ENCODE measurements at places on chromosomes 6 and 20.

- peaks cover 9% of the 10 kb centered on the region for H3K27me3 ChIP-seq
- H3K36me3 ChIP-seq, result no peaks in the 10 kb centered on the region
- no peak for DNase-seq
Measured at GRCh38 chr6:105875974-105876640, 210.0 kb upstream of the PRDM1 start.

DNA sequence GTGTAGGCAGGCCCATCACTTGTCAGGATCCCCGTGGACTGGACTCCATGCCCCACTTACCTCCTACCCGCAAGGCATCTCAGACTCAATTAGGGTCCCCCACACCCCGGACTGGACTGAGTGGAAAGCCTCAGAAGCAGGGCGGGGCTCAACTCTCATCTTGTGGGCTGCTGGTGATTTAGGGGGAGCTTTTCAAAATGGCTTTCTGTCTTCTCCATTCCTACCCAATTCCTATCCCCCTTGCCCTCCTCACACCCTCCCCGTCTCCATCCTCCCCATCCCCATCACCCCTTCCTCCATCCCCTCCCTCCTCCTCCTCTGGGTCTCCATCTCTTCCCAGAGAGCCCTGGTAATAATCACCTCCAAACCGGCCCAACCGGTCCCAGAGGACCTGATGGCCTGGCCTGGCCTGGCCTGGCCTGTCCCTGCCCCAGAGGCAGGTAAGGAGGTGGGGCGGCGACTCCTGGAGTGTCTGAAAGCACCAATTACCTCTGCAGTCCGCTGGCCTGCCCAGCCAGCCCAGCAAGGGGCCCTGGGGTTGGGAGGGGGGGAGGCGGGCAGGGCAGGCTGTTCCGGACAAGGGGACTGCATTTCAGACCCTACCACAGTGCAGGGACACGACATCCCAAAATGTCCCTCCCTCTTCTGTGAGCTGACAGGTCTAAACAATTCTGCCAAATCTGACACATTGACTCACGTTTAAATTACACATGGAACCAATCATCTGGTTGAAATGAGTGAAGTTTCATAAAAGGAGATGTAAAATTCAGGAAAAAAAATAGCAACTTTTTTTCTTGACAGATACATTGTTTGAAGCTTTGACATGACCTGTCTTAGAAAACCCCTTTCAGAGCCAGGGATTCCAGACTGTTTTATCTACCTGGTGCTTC is 24.8 kb downstream of the MAFB start:
- H3K27ac ChIP-seq, result no peak overlapping the region
- no peak overlapping the region for H3K4me3 ChIP-seq
- no peaks in the 10 kb centered on the region for H3K27me3 ChIP-seq
- H3K36me3 ChIP-seq, result no peaks in the 10 kb centered on the region
- no peaks in the 10 kb centered on the region for H3K4me1 ChIP-seq
- no peak for DNase-seq

- no peak overlapping the region for H3K4me3 ChIP-seq
- H3K27me3 ChIP-seq, result peaks cover 4% of the 10 kb centered on the region
- no peak for DNase-seq
Measured at GRCh38 chr6:13881621-13882165, 43.1 kb upstream of the RNF182 start.

GRCh38 chr6:165984729-165985275 is 182.8 kb downstream of the TBXT start:
- H3K27ac ChIP-seq, result no peak overlapping the region
- DNase-seq, result no peak
- peaks cover 18% of the 10 kb centered on the region for H3K4me1 ChIP-seq
- peaks cover 29% of the 10 kb centered on the region for H3K27me3 ChIP-seq
- H3K36me3 ChIP-seq, result no peaks in the 10 kb centered on the region
- no peak overlapping the region for H3K4me3 ChIP-seq

GRCh38 chr6:131651782-131652181 is 14.7 kb downstream of the ENPP3 start:
- H3K4me1 ChIP-seq, result peaks cover 8% of the 10 kb centered on the region
- DNase-seq, result no peak
- no peaks in the 10 kb centered on the region for H3K36me3 ChIP-seq

Data from transverse colon (tissue), 4 donors.